ENCODE measurements at places on chromosomes 2 and 18.

DNA sequence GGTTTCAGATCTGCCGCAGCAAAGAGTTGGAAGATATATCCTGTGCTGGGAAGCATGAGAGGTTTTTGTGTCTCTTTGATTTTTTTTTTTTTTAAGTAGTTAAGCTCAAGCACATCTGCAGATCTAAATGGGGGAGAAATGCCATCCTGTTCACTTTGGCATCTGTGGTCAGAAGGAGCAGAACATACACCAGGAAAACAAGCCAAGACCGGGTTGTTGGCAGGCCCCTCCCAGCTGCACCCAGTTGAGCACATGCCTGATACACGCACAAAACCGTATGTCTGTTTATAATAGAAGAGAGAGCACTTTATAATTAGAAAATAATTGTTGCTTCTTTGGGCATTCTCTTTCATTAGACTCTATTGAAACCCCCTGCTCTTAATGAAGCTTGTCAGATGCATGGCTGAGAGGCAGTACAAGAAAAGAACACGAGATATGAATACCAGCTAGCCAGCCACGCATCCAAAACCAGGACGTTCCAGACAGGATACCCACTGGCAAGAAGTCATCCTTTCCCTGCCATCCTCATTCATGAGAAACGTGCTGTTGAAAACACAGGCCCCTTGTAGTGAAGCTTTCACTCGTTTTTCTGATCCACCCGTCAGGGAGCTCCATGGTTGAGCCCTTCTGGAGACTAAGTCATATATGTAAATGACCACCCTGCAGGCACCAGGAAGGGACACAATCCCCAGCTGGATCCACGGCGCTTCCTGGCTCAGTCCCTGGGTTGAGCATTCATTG lies 152.2 kb downstream of the ALPK2 start:
- no peak for DNase-seq

DNA sequence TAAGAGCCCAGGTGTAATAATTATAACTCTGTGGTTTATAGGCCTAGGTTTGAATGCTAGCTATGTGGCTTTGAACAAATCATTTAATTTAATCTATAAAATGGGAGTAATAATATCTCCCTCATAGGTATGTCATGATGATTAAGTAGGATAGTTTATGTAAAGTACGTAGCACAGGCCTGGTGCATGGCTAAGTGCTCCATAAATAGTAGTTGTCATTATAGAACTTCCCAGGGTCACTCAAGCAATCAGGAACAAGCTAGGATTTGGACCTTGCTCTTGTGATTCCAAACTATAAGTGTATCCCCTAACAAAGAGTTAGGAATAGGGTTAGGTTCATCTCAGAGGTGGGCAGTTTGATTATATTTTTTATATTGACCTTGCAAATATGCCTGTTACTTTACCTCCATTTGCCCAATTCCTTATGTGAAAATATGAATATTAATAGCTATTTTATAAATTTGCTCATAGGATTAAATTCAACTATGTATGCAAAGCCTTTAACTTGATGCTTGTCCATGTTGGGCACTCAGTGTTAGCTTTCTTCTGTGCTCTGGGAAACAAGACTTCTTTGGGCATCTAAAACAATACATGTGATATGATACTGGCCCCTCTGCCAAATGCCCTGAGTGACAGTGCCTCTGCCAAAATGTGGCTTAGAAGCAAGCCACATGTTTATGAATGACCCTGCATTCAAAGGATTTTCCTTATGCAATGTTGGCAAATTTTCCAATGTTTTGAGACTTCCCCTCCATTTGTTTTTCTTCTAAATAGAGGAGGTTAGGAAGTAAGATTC lies 353.6 kb downstream of the KIAA1328 start:
- DNase-seq: no peak

- DNase-seq: no peak
Observed at GRCh38 chr2:216306868-216307267, 65.4 kb downstream of the MARCHF4 start.

DNA sequence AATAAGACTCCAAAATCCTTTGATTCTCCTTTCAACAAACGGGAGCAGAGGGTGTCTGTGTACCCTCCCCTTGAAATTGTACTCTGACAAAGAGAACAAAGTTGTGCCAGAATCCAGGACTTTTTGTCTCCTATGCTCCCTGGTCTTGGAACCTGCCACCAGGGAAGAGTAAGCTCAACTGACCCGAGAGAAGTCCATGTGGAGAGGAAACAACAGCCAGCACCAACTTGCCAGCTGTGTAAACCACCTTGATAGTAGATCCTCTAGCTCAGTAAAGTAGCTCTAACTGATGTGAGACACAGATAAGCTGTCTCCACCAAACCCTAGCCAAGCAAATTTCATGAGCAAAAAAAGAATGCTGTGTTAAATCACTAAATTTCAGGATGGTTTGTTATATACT lies 46.9 kb downstream of the LNPK start:
- no peak for DNase-seq

DNA sequence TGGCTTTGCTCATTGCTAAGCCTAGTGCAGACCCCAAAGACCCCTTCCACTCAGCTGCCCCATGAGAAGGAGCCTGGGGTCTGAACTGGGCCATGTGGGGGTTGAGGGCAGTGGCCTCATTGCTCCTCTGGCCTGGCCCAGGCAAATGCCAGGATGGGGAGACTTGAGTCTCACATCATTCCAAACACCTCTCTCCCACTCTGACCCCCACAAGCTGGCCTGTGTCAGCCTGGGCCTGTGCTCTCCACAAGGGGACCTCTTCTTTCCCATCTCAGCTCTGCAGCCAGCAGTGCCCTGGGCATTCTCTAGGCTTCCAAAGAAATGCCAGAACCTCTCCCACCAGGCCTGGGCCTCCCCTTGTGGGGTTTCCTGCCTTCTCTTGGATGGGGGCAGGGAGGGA lies 45.8 kb upstream of the OTOF start:
- no peak for DNase-seq

GRCh38 chr2:45809205-45809604 lies 157.7 kb downstream of the PRKCE start:
- DNase-seq: no peak

- no peak for DNase-seq
Observed at GRCh38 chr18:49169037-49169521, 218.3 kb upstream of the SMAD7 start.

DNA sequence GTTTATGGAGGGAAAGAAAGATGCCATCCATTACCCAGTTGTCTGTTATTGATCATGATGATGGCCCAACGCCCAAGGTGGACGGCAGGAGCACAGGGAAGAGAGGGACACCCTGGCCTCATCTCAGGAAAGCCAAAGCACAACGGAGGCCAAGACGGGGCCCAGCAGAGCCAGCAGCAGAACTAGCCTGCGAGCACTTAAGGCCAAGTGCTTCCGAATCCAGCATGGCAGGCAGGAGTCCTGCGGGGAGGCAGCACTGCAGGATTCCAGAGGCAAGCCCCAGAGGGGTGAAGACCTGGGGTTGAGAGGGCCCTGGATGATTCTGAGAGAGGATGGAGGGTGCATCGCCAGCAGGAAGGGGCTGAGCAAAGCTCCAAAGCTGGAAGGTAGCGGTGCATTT lies 28.3 kb upstream of the KLHL29 start:
- DNase-seq: no peak

- DNase-seq: no peak
Observed at GRCh38 chr2:219350710-219351221, 18.2 kb upstream of the RESP18 start.

DNA sequence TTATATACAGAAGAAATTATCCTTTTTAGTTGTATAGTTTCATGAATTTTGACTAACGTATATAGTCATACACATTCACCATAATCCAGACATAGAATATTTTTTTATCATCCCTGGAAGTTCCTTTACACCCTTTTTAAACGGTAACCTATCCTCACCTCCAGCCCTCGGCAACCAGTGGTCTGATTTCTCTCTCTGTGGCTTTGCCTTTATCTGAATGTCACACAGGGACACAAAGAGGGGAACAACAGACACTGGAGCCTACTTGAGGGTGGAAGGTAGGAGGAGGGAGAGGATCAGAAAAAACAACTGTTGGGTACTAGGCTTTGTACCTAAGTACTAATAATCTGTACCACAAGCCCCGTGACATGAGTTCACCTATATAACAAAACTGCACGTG lies 191.9 kb downstream of the MC4R start:
- no peak for DNase-seq

DNA sequence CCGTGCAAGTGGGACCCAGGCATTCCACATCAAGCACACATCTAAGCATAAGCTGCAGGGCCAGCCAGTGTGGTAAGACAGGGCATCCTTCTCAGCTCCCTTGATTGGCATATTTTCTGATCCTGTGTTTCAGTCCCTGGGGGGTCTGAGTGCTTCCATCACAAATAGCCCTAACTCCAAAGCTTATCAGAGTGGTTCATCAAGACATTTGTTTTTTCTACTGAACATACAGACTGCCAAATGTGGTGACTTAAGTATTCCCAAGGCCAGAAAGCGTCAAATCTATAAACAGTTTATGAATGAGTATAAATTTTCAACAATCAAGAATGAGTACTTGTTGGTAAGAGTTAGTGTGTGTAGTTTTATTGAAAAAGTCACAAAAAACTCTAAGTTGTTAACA lies 18.8 kb downstream of the SPRED2 start:
- DNase-seq: no peak

- no peak for DNase-seq
Observed at GRCh38 chr2:18540872-18541271, 19.6 kb downstream of the RDH14 start.

GRCh38 chr2:172169611-172170010 lies 66.9 kb upstream of the DLX2 start:
- DNase-seq: no peak

- no peak for DNase-seq
Observed at GRCh38 chr2:233307565-233307964, at the start of gene SAG. Gene SAG, plus strand, starts transcription at chr2:233307816. Its CDS starts 1,374 bp downstream, at chr2:233309190.

- DNase-seq: no peak
Observed at GRCh38 chr2:69716555-69717120, 25.3 kb upstream of the ANXA4 start.

DNA sequence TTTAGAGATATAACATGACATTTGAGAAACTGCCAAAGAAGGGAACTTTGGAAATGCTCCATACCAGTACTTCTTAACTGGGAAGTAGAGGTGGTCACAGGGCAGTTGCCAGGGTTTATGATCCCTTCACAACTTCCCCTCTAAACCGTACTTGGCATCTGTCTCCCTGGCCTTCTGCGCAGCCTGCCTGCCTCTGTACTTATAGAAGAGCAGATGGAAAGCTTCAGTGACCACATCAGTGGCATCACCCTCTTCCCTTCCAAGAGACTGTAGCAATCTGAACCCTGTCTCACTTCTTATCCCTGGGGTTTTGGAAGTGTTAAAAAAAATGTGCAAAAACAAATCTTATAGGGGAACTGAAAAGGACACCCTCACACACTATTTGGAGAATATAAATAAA lies 64.1 kb downstream of the EIF2AK3 start:
- no peak for DNase-seq

DNA sequence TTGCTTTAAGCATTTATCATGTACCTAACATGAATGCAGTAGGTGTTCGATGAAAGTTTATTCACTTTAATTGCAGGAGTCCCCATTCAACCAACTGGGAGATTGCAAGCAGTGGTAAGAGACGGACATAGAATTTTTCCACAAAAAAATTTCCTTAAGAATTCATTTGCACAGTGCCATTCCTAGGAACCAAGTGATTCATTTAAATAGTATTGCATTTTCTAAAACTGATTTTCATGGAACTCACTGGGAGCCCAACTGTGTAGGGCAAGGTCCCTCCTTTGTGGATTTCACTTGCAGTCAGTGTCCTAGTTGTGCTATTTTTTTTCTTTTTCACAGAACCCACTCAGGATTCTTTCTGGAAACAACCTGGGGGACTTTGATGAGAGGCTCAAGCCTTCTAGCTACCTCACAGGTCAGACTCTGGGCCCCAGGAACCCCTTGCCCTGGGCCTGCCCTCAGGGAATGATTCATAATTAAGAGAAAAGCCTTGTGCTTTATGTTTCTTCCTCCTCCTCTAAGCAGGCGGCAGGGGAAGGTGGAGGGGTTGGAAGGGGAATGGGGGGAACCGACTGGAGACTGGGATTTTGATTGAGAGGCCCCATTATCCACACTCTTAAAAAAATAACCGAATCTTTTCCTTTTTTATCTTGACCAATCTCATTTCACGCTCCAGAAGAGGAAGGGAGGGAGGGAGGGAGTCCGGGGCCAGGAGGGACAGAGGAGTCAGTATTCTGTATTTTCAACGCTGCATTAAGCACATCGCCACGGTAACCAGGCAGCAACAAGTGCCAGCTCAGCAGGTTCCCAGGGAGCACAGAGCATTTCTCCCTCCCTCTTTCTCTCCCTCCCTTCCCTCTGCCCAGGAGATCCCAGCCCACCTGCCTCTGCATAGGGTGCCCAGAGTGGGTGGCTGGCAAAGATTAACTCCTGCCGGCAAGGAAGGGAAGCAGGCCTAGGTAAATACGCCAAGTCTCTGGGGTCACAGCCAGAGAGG lies 51.8 kb downstream of the PSD4 start:
- no peak for DNase-seq

DNA sequence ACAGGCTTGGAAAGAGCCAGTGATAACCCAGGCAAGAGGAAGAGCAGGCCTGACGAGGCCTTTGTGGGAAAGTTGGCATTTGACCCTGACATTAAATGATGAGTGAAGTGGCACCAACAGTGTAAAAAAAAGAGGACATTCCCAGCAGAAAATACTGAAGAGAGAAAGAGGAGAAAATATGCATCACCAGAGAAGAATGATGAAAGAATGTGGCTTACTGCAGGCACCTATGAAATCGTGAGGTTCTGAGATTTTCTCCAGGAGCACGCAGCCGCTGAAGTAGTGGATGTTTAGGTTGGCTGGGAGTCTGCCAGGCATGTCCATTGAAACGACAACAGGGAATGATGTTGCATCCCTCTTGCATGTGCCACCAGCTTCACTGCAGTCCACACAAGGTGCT lies 13.8 kb downstream of the EHD3 start:
- DNase-seq: no peak

- no peak for DNase-seq
Observed at GRCh38 chr18:41038071-41038470, 917.0 kb upstream of the PIK3C3 start.
